Hepatic stellate cell (primary cell): ENCODE measurements at places on chromosomes 4 and X.

DNA sequence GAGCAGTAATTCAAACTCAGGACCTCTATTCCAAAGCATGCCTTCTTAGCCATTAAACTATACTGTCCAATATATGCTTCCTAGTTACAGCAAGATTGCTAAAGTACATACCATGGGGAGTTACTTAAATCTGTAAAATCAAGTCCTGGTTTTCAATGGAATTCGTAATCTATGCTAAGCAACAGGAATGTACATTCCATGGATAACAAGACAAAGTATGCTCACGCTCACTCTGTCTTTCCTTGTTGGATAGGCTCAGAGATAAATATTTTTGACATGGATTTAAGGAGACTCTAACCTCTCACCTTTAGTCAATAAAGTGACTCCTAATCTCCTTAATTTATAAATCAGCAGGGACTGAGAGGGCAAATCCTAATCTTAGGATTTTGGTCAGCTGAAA is 47.3 kb upstream of the STK26 start:
- DNase-seq: no peak

DNA sequence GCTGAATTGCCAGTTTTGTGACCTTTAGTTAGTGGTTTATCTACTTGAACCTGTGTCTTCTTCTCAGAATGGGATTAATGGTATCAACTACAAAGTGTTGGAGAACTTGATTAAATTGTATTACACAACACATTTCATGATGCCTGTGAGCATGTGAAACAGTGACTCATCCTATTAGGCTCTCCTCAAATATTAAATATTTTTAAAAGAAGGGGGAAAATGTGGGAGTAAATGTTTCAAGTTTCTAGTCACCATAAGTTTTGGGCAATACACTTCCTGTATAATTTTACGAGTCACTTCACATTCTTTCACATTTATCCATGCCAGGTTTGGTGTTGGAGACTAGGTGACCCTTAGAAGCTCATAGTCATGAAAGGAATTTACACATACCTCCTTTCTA is 147.0 kb downstream of the HS3ST1 start:
- no peak for DNase-seq

- no peak for DNase-seq
Observed at GRCh38 chrX:70208479-70208878, 26.0 kb upstream of the AWAT1 start.

- DNase-seq: no peak
Observed at GRCh38 chr4:8657381-8658088, 65.0 kb downstream of the CPZ start.

- no peak for DNase-seq
Observed at GRCh38 chr4:100109921-100110320, 80.3 kb downstream of the DDIT4L start.

DNA sequence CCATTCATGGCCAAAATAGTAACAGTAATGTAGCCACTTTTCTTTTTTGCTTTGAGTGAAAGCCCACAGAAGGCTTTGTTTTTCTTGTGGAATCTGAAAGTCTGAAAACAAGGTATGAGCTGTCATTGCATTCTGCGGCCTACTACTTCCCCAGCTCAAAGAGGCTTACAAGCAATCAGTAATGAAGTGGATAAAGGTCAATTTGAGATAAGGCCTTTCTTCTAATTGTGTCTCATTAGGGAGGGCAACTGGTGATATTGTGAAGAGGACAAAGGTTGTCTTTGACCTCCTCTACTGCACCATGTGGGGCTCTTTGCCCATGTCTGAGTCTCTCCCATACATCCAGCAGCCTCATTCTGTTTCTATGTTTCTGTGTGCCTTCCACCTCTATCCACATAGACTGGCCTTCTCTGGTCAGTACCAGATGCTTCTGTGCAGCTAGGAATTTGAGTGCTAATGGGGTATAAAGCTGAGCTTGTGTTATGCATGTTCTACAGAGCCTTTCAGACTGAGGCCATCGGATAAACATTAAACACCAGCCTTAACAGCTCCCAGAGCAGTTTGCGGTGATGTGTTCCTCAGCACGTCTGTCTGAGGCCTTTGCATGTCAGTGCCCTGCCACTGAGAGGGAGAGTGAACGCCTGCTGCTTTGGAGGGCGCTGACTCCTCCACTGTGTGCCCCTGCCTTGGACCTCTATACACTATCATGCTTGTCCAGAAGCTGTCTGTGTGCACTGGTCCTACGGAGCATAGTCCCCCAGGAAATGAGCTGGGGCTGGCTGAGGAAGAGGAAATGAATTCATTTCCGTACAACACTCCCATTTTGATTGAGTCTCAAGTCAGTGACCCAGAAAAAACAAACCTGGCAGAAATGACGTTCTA is 80.2 kb downstream of the SH2D1A start:
- no peak for DNase-seq

DNA sequence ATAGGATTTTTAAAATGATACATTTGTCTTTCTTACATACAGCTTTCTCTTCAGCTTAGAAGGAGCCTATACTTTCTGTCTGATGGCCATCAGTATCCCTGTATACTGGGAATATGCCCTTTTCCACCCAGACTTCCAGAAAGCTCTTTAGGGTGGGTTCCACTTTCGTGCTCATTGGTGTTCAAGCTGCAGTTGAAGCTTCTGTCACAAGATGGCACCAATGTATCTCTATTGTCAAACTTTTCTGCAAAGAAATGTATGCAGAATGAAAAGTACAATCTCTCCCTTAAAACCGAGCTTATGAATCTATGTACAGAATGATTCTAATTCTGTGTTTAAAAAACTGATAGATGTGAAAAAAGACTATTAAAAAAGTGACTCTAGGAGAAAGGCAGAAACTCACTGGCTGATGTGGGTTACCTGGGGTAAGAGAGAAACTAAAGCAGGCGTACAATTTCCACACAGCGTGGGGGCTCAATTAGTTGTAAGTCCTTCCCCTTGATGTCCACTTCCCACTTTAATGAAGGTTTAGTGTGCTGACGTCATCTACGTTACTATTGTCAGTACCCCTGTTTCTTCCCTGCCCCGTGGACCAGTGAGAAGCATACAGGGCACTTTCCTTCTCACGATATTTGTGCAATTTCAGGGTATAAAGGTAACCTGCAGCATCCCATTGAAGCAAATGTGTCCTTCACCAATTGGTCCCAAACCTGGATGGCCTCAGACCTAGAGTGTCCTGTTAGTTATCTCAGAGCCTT is 57.3 kb upstream of the TCEAL2 start:
- peak; percentile 2 for DNase-seq

- DNase-seq: no peak
Observed at GRCh38 chrX:33970028-33970967, 161.8 kb downstream of the FAM47A start.

DNA sequence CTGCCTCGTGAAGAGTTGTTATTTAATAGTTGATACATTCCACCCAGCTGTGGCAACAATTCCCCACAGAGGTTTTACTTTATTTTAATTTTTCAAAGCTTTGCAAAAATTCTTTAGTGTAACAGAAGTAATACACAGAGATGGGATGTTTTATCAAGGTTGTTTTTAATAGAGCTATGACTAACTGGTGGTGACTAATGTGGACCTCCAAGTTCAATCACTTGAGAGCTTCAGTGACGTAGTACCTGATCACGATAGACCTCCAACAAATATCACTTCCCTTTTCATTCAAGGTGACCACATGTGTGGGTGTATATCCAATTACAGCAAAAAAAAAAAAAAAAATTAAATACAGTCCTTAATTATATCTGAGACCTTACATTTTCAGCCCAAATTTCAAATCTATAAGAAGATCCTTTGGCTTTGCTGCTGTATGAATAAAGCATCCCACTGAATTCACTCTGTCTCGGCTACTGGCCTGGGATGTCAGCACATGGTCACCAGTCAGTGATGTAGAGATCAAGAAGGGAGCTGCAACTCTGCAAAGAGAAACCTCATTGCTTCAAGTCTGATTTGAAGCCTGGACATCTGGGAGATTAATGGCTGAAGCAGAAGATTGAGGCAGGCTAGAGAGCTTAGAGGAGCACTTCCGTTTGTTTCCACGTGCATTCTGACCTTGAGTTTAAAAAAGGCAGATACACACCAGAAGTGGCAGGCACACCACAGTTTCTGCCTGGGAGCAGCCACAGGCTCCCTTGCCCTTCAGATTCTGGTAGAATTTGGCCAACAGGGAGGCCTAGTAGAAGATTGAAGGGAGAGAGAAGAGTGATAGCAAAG is 345.9 kb upstream of the NOCT start:
- DNase-seq: peak; percentile 64

DNA sequence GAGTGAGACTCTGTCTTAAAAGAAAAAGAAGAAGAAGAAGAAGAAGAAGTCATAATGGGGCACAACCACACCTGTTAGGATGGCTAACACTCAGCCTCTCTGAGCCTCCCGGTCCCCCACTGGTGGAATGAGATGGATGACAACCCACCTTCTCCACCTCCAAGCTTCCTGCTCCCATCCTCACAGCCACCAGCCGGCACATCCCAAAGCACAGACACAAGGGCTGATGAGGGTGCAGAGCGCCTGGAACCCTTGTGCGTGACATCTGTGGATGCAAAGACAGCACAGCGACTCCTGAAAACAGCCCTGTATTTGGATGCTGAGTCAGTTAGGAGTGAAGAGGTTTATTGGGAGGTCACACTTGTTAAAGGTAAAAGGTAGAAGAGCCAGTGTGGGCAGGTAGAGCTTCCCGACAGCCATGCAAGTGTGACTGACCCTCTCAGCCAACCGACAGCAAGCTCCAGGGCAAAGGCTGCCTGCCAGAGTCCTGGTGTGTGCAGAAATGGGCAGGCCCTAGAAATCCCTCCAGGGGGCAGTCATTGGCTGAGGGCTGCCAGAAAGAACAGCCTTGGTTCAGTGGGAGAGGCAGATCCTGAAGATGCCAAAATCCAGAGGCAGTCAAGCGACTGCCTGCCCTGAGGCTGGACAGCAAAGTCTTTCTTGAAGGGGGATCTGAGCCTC is 26.6 kb upstream of the MAN2B2 start:
- DNase-seq: peak; percentile 59

- no peak for DNase-seq
Observed at GRCh38 chrX:137549073-137549472, 16.9 kb upstream of the ZIC3 start.

DNA sequence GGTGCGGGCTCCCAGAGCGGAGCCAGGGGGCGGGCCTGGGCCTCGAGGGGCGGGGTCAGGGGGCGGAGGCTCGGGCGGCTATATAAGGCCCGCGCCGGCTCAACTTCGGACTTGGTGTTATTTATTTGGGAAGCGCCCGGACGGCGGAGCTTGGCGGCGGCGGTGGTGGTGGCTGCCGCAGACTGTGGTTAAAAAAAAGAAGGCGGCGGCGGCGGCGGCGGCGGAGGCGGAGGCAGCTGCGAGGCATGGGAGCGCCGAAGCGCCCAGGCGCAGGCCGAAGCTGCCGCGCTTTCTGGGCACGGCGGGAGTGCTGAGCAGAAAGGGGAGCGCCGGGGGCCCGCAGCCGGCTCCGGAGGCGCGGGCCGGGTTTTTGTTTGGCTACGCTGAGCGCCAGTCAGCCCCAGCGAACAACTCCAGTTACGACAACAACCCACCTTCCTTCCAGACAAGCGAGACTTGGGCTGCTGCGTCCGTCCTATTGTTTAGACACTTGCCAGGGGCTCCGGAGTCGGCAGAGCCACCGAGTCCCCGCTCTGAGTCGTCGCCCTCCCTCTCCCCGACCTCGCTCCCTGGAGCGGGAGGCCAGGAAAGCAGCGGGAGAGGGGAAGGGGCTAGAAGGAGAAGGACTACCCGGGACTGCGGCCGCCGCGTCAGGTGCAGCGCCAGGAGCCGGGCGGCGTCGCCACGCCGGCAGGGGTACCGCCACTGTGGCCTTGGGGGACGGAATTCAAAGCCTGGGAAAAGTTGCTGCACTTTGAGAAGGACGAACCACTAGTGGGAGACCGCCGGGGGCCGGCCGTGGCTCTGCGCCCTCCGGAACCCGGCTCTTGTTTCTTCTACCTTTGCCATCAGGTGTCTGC is at the start of gene SLIT2:
TSS of gene SLIT2 (plus strand) at position 110 of the 860 bp plus-strand sequence. CDS start 1,911 bp downstream, outside the sequence.
- peak; percentile 88 for DNase-seq

DNA sequence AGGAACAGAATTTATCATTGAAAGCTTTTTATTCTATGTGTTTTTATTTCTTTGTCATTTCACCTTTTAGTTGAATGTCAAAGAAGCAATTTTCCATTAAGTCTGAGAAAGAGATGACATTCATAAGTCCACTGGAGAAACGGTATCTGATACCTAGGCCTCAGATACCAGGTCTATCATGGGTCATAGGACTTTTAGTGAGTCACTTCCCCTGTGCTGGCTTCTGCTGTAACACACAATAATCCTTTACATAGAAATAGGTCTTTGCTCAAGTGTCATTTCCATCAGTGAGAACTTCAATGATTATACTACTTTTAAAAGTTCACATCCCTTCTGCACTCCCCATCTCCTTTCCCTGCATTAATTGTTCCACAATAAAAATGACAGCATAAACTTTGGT is 125.5 kb upstream of the ARMCX2 start:
- DNase-seq: no peak

GRCh38 chr4:185950891-185951290 is 118.1 kb upstream of the TLR3 start:
- DNase-seq: no peak

- DNase-seq: no peak
Observed at GRCh38 chr4:153151535-153152455, 52.4 kb upstream of the TRIM2 start.

- no peak for DNase-seq
Observed at GRCh38 chr4:69640289-69640688, 847 bp upstream of the UGT2A2 start.

- DNase-seq: no peak
Observed at GRCh38 chrX:46653482-46653881, 79.9 kb downstream of the CHST7 start.

DNA sequence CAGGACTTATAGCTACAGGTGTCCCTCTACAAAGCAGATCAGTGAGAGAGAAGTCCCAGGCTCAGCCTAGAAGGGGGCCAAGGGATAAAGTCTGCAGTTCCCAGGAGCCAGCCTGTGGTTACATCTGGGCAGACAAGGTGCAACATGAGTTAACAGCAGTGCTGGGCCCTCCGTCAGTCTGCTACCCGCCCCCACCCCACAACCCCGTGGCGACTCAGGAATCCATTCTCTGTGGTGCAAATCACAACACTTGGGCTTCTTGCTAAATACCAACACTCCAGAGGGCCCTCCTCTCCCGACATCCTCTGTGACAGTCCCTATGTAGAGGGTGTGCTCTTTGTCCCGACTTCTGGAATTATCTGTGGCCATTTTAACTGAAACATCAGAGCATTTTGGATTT is 13.8 kb downstream of the GPM6B start:
- no peak for DNase-seq

GRCh38 chr4:132483-132882 is 8.2 kb downstream of the ZNF718 start:
- DNase-seq: no peak

GRCh38 chr4:26294904-26295303 is 25.9 kb upstream of the RBPJ start:
- no peak for DNase-seq

GRCh38 chrX:118510111-118510510 is 14.5 kb downstream of the DOCK11 start:
- DNase-seq: no peak

GRCh38 chrX:68433155-68433980 is at the start of gene OPHN1:
Gene OPHN1, minus strand, starts transcription at chrX:68433495. Its CDS starts 475 bp downstream, at chrX:68433020.
- DNase-seq: peak; percentile 60

DNA sequence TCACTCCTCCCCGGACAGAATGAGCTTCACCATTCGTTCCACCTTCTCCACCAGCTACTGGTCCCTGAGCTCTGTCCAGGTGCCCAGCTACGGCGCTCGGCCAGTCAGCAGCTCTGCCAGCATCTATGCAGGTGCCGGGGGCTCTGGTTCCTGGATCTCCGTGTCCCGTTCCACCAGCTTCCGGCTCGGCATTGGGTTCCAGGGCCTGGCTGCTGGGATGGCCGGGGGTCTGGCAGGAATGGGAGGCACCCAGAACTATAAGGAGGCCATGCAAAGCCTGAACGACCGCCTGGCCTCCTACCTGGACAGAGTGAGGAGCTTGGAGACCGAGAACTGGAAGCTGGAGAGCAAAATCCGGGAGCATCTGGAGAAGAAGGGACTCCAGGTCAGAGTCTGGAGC is 36.4 kb upstream of the N4BP2 start:
- DNase-seq: no peak
